ENCODE measurements at places on chromosomes 13 and 19.

DNA sequence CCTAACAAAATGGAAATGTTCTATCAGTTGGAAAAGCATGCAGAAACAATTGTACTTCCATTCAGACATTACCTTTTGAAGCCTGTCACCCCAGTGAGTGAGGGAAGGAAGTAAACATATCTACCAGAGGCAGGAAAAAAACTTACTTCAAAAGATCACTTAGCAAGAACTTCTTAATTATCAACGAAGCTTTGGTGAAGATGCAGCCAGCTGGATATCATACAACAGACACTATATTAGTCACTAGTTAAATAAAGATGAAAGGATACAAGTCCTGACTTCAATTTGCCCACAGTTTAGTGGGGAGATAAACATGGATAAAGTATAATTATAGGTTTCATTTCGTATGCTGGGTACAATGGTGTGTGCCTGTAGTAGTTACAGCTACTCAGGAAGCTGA, 148.8 kb downstream of the TNFRSF19 start:
- DNase-seq: no peak

GRCh38 chr13:113408562-113408961, 44.6 kb upstream of the GRTP1 start:
- DNase-seq: no peak

DNA sequence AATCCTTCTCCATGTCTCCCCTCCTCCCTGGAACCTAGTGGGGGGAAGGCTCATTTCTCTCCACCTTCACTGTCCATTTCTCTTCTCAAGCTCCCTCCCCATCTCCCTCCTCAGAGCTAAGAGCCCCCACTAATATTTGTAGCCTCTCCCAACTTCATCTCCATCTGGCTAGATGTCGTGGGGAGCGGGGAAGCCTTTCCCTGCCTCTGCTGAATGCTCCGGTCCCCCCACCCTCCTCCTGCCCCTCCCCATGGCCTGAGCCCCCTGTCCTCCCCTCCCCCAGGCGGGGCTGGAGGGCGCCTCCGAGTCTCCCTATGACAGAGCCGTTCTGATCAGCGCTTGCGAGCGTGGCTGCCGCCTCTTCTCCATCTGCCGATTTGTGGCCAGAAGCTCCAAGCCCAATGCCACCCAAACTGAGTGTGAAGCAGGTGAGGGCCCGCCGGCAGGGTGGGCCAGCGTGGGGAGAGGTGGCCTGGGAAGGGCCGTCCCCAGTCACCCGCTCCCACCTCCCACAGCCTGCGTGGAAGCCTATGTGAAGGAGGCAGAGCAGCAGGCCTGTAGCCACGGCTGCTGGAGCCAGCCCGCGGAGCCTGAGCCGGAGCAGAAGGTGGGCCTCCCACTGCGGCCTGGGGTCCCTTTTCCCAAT, 1.0 kb downstream of the TMEM59L start:
- DNase-seq: no peak

DNA sequence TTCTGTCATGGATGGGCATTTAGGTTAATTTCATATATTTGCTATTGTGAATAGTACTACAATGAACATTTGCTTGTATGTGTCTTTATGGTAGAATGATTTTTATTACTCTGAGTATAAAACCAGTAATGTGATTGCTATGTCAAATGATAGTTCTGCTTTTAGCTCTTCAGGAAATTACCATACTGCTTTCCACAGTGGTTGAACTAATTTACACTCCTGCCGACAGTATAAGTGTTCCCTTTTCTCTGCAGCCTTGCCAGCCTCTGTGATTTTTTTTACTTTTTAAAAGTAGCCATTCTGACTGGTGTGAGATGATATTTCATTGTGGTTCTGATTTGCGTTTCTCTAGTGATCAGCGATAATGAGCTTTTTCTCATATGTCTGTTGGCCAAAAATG, 6.5 kb downstream of the SIGLEC7 start:
- no peak for DNase-seq

DNA sequence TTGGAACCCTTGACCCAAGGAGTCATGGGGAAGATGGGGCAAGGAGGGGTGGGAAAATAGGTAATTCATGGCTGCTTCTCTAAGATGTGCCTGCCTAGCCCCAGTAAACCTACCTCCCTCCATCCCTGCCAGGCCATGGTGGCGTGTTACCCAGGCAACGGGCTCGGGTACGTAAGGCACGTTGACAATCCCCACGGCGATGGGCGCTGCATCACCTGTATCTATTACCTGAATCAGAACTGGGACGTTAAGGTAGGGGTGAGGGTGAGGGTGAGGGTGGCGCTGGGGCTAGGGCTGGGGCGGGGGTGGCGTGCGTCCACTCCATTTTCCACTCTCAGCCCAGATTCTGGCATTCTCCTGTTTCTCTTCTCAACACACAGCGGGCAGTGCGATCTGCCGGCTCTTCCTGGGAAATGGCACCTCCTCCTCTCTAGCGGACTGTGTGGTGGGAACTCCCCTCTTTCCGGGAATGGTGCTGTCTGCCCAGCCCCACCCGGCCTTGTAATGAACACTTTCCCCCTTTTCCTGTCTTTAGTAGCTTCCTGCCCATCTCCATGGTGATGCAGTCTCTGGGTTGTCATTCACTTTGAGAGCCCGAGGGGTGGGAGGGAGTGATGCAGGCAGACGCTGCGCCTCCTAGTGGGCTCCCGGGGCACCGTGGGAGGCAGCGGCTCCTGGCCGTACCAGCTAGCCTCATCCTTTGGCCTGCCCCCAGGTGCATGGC, 7.6 kb downstream of the EGLN2 start:
- peak; percentile 99 for DNase-seq

DNA sequence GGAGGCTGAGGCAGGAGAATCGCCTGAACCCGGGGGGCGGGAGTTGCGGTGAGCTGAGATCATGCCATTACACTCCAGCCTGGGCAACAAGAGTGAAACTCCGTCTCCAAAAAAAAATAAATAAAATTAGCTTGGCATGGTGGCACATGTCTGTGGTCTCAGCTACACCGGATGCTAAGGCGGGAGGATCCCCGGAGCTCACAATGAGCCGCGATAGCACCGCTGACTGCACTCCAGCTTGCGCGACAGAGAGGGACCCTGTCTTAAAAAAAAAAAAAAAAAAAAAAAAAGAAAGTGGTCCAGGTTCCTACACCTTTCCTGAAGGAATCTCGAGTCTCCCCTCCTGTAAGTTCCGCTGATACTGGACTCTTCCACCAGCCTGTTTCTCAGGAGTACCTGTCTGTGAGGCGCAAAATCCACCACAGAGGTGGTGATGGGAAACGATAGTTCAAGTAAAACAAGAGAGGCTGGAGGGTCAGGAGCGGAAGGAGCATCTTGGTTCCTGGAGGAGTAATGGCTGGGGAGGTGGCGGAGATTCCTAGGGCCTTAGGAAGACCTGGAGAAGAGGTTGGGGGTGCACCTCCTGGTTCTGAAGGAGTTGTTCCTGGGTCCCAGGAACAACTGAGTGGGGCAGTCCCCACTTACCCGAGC, 471 bp downstream of the FUT1 start:
- no peak for DNase-seq

DNA sequence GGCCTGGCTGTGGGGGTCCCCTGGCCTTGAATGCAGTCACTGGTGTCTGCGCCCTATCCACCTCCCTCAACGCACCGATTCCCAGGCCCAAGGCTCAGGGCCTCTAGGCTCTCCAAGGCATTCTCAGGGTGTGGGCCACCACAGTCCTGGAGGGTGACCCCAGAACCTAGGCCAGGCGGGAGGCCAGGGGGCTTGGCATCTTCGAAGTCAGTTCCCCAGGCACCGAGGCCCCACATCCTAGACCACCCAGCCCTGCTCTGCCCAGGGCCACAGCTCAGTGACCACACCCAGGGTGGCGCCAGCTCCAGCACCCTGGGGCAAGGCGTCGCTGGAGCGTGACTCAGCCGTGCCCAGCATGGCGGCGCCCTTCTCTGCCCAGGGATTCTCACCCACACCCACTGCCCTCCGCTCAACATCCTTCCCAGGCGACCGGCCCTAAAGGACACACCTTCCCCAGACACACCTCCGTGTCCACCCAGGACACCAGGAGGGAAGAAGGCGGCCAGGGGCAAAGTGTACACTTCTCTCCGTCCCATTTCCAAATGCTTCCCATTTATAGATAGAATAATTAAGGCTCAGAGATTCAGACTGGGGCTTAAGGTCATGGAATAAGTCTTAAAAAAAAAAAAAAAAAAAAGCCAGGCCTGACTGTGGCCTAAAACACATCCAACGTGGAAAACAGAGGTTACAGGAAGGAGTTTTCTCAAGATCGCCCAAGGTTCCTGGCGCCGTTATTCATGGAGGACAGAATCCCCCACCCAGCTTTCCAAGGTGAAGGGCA, 36.4 kb upstream of the NANOS3 start:
- DNase-seq: no peak

DNA sequence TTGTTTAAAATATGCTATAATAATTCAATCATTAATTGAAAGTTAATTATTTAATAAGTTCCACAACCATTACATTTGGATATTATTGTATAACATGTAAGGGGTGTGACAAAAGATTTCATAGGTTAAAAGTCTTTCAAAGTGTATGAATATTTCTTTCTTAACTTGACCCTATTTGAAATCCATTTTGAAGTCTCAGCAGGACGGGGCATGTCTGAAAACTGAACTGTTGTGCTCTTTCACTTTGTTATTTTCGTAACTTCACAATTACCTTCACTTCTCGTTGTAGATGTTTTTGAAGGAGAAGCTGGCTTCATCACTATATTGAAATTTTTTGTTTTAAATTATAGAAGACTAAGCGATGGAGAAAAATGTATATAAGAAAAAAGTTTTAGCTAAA, 1775.7 kb downstream of the PCDH9 start:
- DNase-seq: no peak

- DNase-seq: no peak
Observed at GRCh38 chr19:30378701-30379100, 6.5 kb downstream of the ZNF536 start.

GRCh38 chr13:51815848-51816247, 11.9 kb upstream of the DHRS12 start:
- no peak for DNase-seq

- DNase-seq: no peak
Observed at GRCh38 chr13:114067381-114067885, 65.0 kb downstream of the RASA3 start.

DNA sequence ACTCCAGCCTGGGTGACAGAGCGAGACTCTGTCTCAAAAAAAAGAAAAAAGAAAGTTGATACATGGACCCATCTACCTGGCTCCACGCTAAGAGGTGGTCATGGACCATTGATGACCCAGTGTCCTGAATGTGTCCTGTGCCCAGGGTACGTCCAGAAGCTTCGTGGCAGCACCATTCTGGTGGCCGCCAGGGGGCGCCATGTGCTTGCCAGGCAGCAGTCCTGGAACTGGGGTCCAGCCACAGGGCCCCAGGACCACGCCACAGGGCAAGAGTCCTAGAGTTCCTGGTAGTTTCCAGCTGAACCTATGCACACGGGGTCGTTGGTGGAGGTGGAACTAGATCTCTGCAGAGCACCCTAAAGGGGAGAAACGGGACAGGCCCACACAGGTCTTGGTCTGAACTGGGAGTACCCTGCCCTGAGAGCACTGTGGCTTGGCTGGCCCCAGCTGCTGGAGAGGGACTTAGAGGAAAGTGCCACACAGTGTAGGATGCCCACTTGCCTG, 19.9 kb upstream of the FBXO27 start:
- peak; percentile 70 for DNase-seq

DNA sequence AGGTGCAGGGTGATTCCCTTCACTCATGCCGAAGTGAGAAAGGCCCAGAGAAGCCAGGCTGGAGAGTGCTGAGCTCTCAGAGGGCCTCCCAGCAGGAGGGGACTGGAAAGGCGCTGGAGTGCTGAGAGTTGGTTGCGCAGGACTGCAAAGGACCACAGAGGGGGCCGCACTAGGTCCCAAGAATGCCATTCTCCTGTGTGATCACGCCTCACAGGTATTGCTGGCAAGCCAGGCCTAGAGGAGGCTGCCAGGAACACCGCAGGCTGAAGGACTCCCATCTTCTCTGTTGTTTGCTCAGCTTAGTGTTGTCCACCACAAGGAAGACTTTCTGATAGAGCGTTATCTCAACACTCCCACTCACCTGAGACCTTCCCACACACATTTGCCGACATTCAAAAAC, 165.0 kb downstream of the FGF14 start:
- DNase-seq: no peak

DNA sequence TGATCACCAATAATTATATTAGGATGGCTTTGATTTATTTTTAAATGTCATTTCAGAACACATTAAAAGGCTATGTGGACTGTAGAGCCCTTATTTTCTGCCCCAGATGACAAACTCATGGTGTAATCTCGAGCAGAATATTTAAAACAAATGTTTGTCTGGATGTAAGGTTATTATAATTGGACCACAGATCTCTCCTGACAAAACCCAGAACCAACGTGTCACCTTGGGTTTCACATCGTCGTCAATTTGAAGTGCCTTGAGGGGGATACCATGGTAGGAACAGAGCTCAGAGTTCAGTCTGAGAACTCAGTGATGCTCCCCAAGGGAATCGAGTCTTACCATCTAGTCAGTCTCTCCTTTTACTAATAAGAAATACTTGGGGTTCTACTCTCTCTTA, 2.8 kb downstream of the SACS start:
- DNase-seq: no peak

DNA sequence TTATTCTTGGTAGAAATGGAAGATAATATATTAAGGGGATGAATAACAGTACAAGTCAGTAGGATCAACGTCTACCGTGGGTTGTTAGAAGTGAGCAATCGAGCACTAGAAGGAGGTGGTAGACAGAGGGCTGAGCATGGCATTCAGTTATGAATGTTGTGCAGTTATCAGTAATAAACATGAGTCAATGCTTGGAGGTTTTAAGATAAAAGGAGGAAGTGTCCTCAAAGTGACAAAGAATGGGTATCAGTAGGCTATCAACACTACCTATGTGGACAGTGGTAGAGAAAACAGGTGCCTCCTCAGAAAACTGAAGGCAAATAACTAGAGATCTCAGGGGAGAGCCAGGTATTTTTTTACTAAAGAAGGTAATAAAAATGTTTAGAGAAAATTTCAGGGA, 1607.0 kb downstream of the PCDH9 start:
- no peak for DNase-seq

DNA sequence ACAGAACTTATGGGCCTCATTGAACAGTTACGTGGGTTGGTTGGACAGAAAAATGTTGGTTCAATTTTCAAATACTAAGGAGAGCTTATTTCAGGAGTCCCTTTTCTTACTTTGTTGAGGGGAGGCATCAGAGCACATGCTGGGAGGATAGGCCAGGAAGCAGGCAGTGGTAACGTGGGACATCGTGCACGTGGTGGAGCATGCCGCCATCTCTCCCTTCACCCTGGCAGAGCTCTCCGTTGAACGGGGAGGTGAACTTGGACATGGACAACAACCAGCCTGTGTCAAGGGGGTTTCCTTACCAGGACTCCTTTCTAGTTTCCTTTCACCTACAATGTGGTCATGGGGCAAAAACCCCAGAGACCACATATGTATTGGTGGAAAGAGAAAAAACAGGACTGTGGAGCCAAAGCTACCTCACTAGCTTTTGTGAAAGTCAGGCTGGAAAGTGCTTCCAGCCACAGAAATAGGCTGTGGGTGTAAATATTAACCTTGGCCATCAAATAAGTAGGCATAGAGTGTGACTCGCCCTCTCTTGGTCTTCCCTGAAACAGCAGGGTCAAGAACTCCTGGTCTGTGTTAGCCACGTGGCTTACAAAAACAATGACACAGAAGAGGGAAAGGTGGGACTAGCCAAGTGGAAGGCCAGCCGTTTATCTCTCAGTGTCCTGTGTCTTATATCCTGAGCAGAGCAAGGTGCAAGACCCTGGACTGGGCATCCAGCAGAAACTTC, 14.4 kb downstream of the MICOS13 start:
- DNase-seq: peak; percentile 80

- no peak for DNase-seq
Observed at GRCh38 chr19:2199861-2200623, 36.1 kb downstream of the PLEKHJ1 start.

- DNase-seq: no peak
Observed at GRCh38 chr13:51894239-51894638, 32.5 kb downstream of the CCDC70 start.

GRCh38 chr13:33462109-33462508, 176.6 kb upstream of the STARD13 start:
- no peak for DNase-seq

Measured in choroid plexus epithelial cell (primary cell).